ENCODE measurements at places on chromosomes 3 and 15.

GRCh38 chr15:85404918-85405866 lies 24.8 kb downstream of the AKAP13 start:
- no peak for DNase-seq

GRCh38 chr3:192887701-192888100 lies 30.0 kb downstream of the MB21D2 start:
- DNase-seq = no peak

- peak; percentile 52 for DNase-seq
Observed at GRCh38 chr15:60389261-60390077, 8.3 kb downstream of the ANXA2 start.

DNA sequence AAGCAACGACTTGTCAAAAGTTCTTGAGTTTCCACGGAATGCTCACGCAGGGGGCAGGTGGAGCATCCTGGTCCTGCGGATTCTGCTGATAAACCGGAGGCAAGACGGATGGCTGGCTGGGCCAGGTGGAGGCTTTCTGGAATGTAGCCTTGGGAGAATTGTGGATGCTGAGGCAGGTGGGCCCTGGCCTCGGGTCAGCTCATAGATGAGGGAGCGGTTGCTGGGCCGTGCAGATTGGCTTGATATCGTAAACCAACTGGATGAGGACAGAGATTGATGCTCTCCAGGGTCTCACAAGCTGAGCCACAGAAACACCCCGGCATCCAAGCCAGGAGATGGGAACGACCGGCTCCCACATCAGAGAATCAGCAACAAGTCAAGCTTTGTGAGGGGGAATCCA lies 50.0 kb upstream of the TFRC start:
- no peak for DNase-seq

DNA sequence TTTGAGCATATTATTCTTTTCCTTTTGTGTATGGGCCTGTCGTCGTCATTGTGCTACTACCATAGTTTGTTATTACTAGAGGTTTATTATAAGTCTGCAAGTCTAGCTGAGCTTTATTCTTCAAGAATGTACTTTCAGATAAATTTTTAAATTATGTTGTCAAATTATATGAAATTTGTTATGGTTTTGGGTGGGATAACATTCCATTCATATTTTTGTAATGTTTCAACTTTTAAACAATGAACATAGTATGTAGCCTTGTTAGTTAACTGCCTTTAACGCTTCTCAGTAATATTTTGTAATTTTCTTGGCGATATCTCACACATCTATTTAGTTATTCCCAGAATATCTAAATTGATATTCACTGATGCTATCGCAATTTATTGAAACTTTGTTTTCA lies 41.6 kb upstream of the GOLGA8B start:
- no peak for DNase-seq

- DNase-seq = no peak
Observed at GRCh38 chr3:197787412-197787811, 3.6 kb upstream of the LRCH3 start.

DNA sequence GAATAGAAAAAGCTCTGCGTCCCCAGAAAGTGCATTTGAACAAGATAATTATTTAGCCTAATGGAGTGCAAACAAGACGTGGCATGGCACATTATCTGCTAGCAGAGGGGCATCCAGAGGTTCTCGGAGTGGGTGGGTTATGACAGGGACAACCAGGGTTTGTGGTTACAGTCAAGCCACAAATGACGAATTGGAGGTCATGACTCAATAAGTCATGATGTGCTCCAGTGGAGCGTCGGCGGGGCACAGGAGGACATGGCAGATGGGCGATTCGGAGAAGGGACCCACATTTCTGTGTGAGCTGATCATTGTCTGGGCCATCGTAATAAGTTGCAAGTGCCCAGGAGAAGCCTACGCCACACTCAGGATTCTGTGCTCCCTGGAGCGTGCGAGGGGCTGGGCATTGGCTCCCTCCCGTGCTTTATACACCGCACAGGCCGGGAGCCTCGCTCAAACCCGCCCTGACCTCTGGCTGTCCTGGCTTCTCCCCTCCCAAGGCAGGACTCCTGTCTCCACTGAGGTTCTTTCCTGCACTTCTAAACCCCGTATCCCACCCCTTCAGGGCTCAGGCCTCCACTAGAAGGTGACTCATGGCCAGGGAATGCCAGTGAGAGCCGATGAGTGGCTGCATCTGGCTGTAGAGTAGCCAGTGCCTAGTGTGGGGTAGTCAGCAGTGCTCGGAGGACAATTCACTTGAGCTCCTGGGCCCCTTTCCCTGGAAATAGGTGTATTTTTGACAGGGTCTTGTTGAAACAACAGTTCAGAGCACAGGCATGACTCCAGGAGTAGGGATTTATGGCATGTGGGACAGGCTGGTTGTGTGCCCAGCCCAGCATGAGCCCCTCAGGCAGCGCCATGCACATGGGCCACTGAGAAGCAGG lies 67.4 kb downstream of the GRIP2 start:
- peak; percentile 8 for DNase-seq

GRCh38 chr3:114650808-114651207 lies 357.0 kb downstream of the TIGIT start:
- DNase-seq = no peak

DNA sequence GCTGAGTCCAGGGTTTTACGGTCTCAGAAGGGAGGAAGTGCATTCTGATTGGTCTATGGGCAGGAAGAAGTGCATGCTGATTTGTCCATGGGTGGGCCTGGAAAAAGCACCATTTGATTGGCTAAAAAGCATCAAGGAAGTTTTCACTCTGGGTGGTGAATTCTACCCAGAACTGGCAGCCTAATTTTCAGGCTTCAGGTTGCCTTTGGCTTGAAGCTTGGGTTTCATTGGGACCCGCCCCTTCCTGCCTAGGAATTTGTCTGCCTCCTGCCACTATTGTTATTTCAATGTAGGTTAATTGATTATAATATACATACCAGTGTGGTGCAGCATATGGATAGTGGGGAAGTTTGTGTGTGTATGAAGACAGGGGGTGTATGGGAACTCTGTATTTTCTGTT lies 1355.9 kb downstream of the SI start:
- DNase-seq = no peak

GRCh38 chr15:40046721-40047414 lies 7.9 kb upstream of the SRP14 start:
- DNase-seq = no peak

- no peak for DNase-seq
Observed at GRCh38 chr3:141959589-141960554, 83.4 kb downstream of the ATP1B3 start.

GRCh38 chr3:123379041-123379830 lies 69.7 kb downstream of the ADCY5 start:
- no peak for DNase-seq

GRCh38 chr3:150905746-150906145 lies 507 bp upstream of the MINDY4B start:
- no peak for DNase-seq

DNA sequence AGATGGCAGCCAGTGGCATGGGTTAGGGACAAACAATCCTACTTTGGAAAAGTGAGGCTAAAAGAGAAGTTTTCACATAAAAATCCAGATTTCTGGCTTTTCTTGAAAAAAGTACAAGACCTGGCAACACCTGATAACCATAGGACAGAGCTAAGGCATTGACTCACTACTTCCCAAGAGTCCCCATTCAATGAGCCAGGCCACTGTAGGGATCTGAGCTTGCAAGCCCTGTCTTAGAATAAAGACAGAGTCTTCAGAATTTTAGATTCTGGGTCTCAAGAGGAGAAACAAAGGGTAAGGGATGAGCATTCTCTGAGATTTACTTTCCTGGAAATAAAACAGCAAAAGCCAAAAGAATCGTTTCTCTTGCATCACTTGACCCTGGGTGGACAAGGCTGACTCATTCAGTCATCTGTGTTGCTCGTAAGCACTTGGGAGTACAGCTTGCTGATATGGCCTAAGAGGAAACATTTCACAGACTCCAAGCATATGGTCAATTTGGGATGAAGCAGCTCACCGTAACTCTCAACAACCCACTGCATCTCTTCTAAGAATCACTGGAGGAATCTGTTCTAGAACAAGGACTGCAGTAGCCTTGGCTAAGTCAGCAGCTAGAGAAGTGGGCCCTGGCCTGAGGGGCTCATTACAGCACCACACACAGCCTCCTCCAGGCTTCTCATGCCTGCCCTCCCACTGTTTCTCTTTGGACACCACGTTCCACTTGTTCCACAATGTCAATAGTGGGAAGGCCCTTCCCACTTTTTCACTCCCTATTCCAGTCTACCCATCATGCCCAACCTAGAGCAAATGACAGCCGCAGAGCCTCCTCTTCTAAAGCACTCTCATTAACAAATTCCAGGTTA lies 86.2 kb downstream of the RFTN1 start:
- DNase-seq = no peak

DNA sequence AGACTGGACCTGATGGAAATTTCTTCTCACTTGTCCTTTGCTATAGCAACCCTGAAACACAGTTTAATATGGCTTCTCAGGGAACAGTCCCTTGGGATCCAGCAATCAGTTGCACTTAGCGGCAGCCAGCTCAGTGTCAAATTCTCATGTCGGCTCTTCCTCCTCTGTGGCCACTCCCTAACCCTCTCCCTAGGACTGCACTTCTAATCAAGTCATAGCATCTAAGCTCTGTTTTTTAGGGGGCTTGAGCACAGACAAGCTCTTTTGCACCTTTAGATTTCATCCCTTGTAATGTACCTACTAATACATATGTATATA lies 250.5 kb upstream of the TLE3 start:
- no peak for DNase-seq

- no peak for DNase-seq
Observed at GRCh38 chr15:40242601-40243000, 3.7 kb downstream of the PAK6 start.

GRCh38 chr3:183941216-183941615 lies 56.5 kb upstream of the PARL start:
- no peak for DNase-seq
